Left ventricle myocardium superior (tissue), 1 donor: ENCODE measurements at places on chromosomes 13 and 19. TPM values are rescaled to one million over a fixed set of nuclear protein-coding genes. Genes with fewer than 3 reads are reported as not detected.

DNA sequence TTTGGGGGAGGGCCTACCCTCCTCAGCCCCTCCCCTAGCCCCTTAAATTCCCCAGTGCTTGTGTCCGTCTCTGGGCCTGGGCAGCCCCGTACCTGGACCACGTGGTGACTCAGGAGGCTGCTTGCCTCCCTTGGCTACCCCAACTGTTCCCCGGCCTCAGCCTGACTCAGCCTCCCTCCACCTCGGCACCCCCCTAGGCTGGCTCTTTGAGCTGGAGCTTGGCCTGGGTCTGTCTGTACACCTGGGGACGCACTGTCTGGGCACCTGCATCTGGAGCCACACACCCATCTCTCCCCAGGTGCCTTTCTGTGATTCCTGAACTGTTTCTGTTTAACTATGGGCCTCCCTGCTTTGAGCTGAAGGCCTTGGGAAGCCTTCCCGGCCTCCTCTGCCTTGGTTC, 1.8 kb upstream of the KLK14 start:
- DNase-seq, result no peak

DNA sequence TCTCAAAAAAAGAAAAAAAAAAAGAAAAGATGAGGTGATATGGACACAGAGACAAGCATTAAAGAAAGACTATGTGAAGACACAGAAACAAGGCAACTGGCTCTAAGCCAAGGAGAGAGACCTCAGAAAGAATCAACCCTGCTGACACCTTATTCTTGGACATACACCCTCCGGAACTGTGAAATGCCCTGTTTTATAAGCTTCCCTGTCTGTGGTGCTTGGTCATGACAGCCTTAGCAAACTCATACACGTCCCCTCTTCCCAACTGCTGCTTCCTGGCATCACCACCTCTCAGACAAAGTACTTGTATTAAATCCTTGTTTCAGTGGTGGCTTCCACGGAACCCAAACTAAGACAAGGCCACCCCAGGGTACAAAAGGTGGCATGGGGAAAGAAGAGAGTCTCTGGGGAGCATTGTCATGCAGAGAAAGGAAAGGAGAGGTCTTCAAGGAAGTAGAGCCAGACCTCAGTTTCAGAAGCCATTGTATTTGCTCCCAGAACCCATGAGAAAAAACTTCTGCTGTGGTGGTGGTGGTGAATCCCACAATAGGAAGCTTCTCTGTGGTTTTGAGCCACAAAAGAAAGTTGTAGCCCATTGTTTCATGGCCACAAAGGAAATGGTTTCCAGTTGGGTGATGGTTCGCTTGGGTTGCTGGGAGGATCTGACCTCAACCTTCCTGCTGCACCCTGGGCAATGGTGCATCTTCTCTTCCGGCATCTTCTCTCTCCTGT, 16.3 kb upstream of the TSPAN16 start:
- DNase-seq, result no peak

DNA sequence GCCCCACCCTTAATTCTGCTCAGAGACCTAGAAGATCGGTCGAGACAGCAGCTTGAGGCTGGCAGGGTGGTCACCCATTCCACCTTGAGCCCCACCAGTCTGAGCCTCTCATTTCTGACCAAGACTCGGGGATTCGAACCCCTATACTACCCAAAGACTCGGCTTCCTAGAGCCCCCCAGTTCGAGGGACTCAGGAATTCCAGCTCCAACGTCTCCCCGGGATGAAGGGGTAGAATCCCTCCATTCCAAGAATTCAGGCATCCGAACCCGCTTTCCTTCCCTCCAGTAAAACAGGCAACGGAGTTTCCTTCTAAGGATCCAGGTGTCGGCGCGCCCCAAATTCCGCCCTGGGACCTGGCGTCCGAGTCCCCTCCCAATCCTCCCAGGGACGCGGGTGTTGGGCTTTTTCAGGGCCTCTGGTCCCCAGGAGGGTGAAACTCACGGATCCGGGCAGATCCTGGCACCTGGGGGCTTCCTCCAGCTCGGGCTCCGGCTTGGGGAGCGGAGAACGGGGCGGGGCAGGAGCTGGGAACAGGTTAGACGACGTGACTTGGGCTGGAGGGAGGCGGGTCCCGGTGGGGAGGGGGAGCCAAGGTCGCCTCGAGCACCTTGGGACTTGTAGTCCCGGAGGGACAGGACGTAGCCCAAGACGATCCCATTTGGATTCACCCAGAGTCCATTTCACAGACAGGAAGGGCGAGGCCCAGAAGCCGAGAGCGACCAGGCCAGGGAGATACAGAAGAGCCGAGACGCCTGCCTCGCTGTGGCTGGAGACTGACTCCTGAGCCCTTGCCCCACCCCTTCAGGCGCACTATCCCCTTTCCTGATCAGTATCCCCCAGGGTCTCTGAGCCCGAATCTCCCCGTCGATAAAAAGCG, at the start of gene PPP1R13L:
Gene PPP1R13L (minus strand): TSS at position 513 of the 878 bp plus-strand sequence. CDS start 6,751 bp downstream, outside the sequence.
- peak; percentile 90 for DNase-seq

- no peak for DNase-seq
These were observed 706.7 kb downstream of the SLITRK5 start for GRCh38 chr13:88377852-88378251.

DNA sequence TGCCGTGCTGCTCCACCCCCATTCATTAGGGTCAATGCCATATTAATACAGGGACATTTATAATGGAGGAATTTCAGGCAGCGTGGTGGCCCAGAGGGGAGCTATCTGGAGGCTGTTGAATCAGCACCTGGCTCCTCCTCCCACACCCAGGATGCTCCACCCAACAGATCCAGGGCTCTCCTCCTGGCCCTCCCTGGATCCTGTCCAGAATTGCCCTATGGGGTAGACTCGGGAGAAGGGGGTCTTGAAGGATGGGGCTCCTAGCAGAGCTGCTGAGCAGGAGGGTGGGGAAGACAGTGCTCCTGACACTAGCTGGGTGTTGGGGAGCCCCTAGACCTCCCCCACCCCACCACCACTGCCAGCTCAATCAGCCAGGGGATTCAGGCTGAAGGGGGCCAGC, 5.2 kb upstream of the OR10H5 start:
- no peak for DNase-seq

DNA sequence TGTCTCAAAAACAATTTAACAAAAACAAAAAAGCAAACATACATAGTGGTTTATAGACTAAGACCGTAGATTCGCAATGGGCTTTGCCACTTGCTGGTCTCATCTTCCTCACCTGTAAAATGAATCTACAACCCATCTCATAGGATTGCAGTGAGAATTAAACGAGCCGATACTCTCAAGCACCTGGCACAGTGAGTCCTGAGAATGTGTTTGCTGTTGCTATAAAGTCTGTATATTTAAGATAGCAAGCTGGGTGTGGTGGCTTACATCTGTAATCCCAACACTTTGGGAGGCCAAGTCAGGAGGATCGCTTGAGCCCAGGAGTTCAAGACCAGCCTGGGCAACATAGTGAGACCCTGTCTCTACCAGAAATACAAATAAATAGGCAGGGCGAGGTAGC, 22.5 kb downstream of the EXOC3L2 start:
- DNase-seq, result no peak

DNA sequence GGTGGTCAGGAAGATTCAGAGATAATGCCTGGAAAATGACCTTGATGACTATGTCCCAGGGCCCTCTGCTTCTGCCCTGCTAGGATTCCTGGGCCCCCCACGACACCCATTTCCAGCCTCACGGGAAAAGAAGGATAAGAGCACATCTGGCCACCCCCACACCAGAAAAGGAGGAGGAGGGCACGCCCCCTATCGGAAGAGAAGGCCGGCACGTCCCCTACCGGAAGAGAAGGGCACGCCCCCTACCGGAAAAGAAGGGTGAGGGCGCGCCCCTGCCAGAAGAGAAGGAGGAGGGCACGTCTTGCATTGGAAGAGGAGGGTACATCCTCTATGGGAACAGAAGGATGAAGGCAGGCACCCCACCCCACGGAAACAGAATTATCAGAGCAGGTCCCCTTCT, 84.3 kb downstream of the IER2 start:
- no peak for DNase-seq

GRCh38 chr13:21176215-21176981, at the start of the genes MRPL57 and SKA3:
Gene MRPL57 (plus strand): TSS chr13:21176658. CDS start chr13:21176917, 259 bp downstream.
Gene SKA3 (minus strand): TSS chr13:21176552. CDS start chr13:21176477, 75 bp downstream.
- DNase-seq, result peak; percentile 96

DNA sequence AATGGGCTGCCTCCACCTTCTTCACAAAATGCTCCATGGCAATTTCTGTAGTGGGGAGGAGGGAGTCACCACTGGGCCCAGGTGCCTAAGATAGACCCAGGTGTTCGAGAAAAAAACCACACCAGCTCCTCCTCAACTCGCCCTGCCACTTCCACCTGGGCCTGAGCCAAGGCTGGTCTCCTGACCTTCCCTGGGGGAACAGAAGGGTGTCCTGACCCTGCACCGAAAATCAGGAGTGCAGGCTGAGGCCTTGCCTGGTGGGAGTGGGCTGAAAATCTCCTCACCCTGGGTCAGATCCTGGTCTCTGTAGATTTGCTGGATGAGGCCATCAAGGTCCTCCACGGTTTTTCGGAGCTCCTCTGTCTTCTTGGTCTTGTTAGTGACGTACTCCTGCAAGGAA, 17.6 kb upstream of the AKAP8 start:
- no peak for DNase-seq

DNA sequence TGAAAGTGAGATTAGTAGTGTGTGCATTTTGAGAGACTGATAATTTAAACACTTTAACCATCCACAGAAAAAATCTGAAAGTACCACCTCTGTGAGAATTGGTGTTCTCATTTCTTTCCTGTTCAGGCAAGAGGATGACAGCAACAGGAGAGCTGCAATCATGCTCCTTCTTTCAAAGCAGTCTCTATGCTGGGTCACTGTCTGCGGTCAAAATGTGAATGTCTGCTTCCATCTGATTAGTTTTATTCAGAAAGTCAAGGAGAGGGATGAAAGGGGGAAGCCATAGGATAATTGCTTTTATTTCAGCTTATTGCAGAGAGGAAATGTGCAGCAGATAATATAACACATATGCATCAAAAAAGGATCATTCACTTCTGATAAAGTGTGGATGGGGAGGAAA, 314.0 kb upstream of the GPC6 start:
- DNase-seq, result no peak

- no peak for DNase-seq
These were observed 222.1 kb downstream of the ZIC5 start for GRCh38 chr13:99749271-99750019.

GRCh38 chr13:46668302-46668720, 115.3 kb downstream of the LRCH1 start:
- DNase-seq, result peak; percentile 53

DNA sequence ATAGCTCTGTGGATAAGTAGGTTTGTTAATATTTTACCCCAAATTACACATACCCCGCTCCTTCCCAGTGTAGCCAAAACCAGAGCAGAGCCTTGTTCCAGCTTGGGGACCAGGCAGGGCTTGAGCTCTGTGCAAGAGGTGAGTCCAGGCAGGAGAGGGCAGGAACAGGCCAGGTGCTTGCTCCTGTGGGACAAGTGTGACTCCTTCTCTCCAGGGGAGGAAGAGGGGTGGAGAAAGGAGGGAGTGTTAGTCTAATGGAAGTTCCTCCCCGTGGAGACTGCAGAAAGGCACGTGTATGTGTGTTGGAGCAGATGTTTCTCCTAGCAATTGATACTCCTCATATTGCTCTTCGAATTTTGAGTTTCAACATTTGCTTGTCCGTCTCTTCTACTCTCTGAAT, 201.0 kb downstream of the FGF9 start:
- DNase-seq, result no peak

GRCh38 chr13:77514336-77514726, 21.2 kb upstream of the SCEL start:
- DNase-seq, result no peak

DNA sequence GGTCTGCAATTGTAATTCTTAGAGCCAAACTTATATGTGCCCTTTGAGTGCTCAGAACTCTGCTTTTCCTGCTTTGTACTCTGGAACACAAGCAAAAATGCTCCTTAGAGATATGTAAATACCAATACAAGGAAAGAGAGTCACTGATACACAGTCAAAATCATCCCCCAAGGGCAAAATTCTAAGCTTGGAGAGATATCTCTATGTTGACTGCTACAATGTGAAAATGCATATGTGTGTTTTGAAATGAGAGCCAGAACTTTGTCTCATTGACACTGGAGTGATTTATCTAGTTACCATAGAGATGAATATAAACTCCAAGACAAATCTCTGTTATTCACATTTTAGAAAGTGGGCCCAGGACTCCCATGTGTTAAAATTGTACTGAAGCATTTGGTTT, 494.8 kb upstream of the SLITRK1 start:
- no peak for DNase-seq

Gene C19orf18
- 2.0 TPM for total RNA-seq

Gene FFAR1
- total RNA-seq, result not detected

Gene PGLYRP1
- total RNA-seq, result 0.50 TPM

Gene DMKN
- total RNA-seq, result 16.1 TPM

Gene BCL2L12
- 11.5 TPM for total RNA-seq

Gene CASP14
- total RNA-seq, result not detected

Gene PRRG2
- 1.3 TPM for total RNA-seq

Gene ADGRE3
- not detected for total RNA-seq

Gene ZNF564
- total RNA-seq, result 9.6 TPM

Gene PCP2
- 6.5 TPM for total RNA-seq
